A375 (cell line): ENCODE measurements at places on chromosomes 16 and 17. TPM values are rescaled to one million over a fixed set of nuclear protein-coding genes. Genes with fewer than 3 reads are reported as not detected.

Gene HEATR9
- not detected in 2 replicates for total RNA-seq

Gene GINS2
- total RNA-seq, result 24.0 and 27.1 TPM in 2 replicates

Gene TSPOAP1
- not detected in 2 replicates for total RNA-seq

Gene NGFR
- total RNA-seq, result 13.1 and 16.0 TPM in 2 replicates

Gene HASPIN
- total RNA-seq, result 14.6 and 17.9 TPM in 2 replicates

Gene CDRT15L2
- not detected in 2 replicates for total RNA-seq
